A549 treated with CpdA at 1 μM for 4 hours (cell line): ENCODE measurements at places on chromosomes 12 and 14. TPM values are rescaled to one million over a fixed set of nuclear protein-coding genes. Genes with fewer than 3 reads are reported as not detected.

TGFB3 gene
- total RNA-seq = 0.83 to 1.4 TPM (median 0.92 TPM) in 5 replicates

REM2 gene
- 0.26 to 0.38 TPM (median 0.33 TPM) in 5 replicates for total RNA-seq

PDZRN4 gene
- total RNA-seq = not detected in 5 replicates

PMEL gene
- total RNA-seq = 0.46 to 1.1 TPM (median 0.77 TPM) in 5 replicates

TAS2R30 gene
- total RNA-seq = not detected in 5 replicates
